ENCODE measurements at places on chromosomes 11 and 22. TPM values are rescaled to one million over a fixed set of nuclear protein-coding genes. Genes with fewer than 3 reads are reported as not detected.

APLNR gene
- total RNA-seq, result 16.6 TPM

CCDC116 gene
- total RNA-seq, result 0.43 TPM

SERHL2 gene
- 1.9 TPM for total RNA-seq

SAA4 gene
- not detected for total RNA-seq

AP2A2 gene
- total RNA-seq, result 40.3 TPM

UPK3A gene
- total RNA-seq, result 0.40 TPM
